NCI-H460 (cell line): ENCODE measurements at places on chromosomes 16 and 17.

- no peak for DNase-seq
These were observed 9.7 kb upstream of the ALOX15B start for GRCh38 chr17:8029121-8029520.

DNA sequence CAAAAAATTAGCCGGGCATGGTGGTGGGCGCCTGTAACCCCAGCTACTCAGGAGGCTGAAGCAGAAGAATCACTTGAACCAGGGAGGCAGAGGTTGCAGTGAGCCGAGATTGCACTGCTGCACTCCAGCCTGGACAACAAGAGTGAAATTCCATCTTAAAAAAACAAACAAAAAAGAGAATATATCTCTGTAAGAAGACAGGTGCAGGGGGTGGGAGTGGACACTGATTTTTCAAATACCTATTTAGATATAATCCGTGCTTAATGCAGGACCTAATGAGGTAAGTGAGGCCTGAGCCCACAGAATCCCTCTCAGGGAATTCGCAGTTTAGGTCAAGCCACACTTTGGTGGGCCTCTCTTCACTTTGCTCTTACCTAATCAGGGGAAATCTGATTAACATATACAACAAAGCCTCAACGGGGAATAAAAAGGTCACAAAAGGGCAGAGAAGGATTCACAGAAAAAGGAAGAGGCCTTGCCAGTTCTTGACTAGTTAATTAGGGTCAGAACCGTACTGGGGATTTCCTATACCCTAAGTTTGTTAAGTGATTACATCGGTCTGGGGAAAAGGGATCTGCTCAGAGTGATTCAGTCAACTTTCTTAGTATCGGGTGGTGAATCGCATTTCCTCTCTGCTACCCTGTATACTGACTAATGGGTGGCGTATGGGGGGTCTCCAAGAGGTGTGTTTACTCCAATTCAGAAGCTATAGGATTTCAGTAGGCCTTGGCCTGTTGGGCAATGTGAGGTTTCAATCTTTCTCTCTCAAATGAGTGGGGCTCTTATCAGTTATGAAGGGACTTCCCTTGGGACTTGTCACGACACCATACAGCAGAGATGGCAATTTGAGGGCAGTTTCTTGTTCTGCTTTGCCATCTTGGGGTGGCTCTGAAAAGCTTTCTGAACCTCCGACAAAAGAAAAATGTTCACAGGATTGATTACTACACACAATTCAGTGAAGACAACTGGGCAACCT is 1.9 kb upstream of the NFAT5 start:
- DNase-seq = no peak

GRCh38 chr16:11801481-11802021 is 4.5 kb upstream of the ZC3H7A start:
- no peak for DNase-seq

DNA sequence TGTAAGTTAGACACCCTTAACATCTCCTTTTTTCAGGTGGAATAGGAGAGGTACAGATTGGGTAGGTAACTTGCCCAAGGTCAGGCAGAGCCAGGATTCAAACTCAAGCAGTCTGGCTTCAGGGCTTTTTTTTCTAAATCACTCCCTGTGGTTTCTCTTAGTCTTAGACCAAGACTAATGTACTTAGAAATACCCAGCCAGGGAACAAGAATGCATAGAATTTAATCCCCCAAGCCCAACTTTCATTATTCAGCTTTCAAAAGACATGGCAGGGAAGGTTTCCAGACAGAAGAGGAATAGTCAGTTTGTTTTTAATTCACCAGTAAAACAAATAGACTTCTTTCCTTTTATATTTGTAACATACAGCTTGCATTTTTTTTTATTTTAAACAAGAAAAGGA is 305.2 kb upstream of the RBFOX1 start:
- no peak for DNase-seq

- no peak for DNase-seq
These were observed 8.8 kb downstream of the ITGB4 start for GRCh38 chr17:75730065-75730464.

DNA sequence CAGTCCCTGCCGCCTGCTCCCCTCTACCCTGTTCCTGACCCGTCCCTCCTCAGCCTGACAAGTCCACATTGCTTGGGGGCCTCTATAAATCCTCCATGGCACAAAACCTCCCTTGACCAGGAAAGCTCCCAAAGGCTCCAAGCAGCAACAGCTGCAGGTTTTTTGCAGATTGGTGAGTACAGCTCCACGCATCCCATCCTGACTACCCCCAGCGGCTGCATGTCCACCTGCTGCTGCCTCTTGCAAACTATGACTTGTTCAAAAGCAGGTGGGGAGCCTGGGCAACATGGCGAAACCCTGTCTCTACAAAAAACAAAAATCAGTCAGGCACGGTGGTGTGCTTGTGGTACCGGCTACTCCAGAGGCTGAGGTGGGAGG is 122.8 kb downstream of the ANKRD11 start:
- DNase-seq = no peak

GRCh38 chr17:17768424-17769088 is 68.2 kb downstream of the SREBF1 start:
- DNase-seq = no peak

DNA sequence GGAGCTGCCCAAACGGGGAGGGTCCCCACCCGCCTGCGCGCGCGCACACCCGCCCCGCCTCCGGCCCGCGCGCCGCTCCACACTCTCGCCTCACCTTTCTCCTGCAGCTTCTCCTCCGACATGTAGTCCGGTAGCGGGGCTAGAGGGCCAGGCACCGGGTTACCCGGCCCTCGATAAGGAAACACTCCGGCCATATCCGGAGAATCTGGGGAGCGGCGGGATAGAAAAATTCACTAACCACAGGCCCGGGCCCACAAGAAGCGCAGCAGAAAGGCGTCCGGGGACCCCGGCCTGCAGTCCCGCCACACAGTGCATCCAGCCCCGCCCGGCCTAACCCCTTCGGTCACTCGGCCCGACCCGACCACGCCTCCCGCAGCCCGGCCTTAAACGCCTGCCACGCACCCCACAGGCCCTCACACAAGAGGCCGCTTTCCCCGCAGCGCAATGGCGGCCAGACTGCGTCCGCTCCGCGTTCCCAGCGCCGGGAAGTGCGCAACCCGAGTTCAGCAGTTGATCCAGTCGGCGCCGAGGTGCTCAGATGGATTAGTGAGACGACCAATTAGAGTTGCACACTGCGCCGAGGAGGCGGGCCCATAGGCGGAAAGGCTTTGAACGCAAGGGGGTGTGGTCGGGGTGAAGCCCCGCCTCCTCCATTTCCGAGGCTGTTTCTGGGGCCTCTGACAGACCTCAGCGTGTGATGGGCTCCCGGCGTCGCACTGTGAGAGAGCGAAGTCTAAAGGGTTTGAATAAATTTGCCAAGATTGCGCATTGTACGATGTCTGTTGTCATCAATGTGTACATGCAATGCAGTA is at the start of gene PRPF8:
Gene PRPF8 (minus strand): TSS at position 490 of the 812 bp plus-strand sequence. CDS start 296 bp downstream, at position 194.
- DNase-seq = peak; percentile 98

DNA sequence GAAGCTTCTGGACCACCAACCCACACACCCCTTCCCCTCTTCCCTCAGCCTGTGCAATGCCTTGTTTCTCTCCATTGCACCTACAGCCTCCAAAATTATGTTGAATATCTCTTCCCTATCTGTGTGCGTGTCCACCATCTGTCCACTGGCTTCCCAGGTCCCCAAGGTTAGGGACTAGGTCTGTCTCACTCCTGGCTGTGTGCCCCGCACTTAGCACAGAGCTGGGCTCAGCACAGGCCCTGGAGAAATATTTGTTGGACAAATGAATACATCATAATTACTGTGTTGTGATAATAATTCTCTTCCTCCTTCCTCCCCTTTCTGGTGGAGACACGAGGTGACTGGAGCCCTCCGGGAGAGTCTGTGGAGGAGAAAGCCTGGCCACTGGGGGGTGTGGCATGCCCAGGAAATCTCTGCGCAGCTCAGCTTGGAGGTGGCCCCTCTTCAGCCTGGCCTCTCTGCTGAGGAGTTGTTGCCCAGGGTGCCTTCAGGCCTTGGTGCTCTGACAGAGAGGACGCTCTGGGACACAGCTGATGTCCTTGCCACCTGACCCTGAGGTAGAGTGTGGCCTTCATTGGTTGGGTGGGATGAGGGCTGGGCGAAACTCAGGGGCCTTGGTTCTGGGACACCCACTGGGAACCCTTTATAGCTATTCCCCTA is 3.3 kb upstream of the BRD7 start:
- no peak for DNase-seq
